ENCODE measurements at places on chromosomes 5 and 9.

GRCh38 chr9:93222890-93223259 is 38.9 kb downstream of the WNK2 start:
- no peak for DNase-seq

- DNase-seq = no peak
Measured at GRCh38 chr9:100351508-100351907, 1.2 kb downstream of the TEX10 start.

GRCh38 chr9:36456480-36457065 is 56.5 kb upstream of the RNF38 start:
- DNase-seq = no peak

DNA sequence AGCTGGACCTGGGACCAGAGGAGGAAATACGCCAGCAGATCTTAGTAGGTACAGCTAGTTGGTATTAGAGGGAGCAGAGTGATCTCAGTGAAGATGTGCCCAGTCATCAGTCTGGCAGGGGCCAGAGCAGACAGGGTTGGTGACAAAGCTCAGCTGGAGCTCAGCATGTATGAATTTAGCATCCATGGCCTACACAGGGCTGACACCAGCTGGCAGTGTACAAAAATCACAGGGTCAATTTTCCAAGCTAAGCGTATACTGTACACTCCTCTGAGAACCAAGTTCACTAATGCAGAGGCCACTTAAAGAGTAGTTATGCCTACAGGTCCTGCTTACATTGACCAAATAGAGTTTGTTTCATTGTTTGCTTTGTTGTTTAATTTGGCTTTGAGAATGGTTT is 146.6 kb downstream of the SLC24A2 start:
- no peak for DNase-seq

DNA sequence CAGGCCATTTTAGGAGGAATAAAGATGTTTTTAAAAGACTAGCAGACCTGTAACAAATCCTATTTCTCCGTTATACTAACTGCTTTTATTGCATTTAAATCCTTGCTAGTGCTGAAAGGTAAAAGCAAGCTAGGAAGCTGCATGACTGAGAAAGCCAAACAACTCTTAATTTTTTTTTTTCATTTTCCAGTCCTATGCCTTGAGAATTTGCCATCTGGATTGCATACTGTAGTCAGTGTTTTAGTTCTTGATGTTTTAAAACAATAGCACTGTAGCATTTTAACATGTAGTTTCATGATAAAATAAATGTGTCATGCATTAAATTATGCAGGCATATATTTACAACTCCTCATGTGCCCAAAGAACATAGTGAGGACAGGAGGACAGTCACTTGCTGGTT is 108.4 kb upstream of the FGF10 start:
- DNase-seq = no peak

DNA sequence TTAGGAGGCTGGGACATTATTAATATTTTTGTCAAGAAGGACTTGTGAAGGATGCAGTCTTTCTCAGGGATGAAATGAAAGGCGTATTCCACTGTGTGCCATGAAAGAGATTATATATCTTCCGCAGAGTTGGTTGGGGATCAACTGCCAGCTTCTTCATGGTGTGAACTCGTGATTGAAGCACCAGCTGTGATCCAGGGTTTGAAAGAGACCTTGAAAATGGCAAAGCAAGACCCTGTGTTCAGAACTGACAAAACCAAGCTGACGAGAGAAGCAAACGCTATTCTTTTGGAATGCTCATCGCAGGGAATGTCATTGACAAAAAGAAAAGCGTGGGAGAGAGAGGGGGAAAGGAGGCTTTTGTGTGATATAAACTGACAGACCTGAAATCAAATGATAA is 263.9 kb upstream of the ZNF608 start:
- no peak for DNase-seq

GRCh38 chr5:112006721-112007120 is 249.7 kb upstream of the NREP start:
- DNase-seq = no peak

DNA sequence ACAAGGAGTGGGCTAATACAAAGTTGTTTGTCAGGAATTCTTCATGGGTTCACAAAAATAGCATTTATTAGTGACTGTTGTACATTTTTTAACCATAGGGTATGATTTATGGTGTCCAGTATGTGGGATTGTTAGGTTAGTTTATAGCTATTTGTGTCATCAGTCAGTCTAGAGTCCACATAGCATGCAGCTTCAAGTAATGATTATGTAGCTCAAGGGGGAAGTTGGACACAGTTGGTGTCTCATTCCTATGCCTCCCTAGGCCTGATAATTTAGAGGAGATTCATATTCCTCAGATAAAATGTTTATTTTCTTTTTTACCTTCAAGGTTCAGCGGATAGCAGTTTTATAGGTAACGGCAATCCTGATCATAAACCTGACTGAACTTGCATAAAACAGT is 153.8 kb downstream of the OXCT1 start:
- no peak for DNase-seq

GRCh38 chr5:150774145-150774544 is 4.4 kb upstream of the SMIM3 start:
- no peak for DNase-seq

- DNase-seq = no peak
Measured at GRCh38 chr5:116887104-116887503, 312.5 kb upstream of the SEMA6A start.

DNA sequence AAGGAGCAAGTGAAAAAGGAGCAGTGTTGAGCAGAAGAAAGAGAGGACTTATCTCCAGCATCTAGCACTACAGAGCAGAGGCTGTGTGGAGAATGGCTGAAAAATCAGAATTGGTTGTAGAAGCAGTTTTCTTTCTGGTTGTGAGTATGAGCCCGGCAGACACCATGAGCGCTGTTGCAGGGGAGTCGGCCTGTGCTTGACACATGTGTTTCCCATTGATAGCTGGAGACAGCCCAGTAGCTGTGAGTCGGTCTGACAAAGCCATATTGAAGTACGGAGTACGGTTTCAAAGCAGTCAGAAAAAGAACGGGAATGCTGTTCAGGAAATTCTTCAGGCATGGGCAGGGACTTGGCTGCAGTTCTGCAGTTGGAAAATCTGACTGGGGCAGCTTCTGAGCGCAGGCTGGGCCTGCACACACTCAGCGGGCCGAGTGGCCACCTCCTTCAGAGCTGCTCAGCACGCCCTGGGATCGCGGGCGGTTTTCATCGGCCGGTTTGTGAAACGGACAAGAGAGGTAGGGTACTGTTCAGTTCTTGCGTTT is at the start of gene SGCD:
SGCD (plus strand) TSS at position 447 of the 542 bp plus-strand sequence.
- no peak for DNase-seq

DNA sequence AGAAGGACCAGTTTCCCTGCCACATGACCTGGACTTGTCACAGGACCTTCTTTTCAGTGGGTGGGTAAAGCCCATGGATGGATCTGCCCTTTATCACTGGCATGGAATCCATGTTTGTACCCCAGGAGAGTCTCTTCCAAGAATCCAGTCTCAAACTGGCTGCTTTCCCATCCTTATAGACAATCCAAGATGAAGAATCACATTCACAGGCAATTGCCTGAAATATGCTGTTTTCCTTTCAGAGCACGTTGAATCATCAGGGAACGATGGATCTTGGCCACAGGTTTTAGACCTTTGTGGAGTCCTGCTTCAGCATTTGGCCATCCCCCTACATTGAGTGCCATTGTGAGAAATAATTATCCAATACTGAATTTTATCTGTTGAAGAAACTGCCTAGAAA is 319.8 kb downstream of the ASTN2 start:
- no peak for DNase-seq

DNA sequence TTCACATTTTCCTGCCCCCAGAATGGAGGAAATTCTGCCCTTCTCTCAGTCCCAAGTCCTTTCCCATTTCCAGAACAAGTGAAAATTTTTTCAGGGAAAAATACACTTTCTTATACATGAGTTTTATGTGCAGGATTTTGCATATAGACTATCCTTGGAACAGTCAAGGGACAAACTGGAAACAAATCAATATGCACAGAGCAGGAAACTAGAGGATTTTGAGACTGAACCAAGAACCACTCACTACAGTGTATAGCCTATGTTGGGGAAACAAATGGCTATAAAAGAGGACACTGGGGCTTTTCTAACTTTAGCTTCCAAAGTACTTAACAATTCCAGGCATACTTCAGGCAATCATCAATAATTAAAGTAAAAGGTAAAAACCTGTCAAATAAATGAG is 1036.1 kb upstream of the ARRDC3 start:
- DNase-seq = no peak

DNA sequence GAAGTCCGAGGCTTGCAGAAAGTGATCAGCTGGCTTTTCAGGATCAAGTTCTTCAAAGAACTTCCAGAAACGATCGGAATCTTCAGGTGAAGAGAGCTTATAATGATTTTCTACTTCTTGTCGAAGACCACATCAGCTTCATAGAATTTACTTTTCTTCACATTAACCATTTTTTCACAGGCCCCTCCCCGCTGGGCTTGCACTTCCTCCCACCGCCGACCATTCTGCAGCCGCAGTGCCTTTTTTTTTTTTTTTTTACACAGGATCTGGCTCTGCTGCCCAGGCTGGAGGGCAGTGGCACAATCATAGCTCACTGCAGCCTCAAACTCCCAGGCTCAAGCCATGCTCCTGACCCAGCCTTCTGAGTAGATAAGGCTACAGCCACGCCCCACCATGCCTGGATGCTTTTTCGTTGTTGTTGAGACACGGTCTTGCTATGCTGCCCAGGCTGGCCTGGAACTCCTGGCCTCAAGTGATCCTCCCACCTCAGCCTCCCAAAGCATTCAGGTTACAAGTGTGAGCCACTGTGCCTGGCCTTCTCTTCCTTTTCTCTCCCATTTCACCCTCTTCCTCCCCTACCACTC is 15.3 kb upstream of the RNF130 start:
- no peak for DNase-seq

DNA sequence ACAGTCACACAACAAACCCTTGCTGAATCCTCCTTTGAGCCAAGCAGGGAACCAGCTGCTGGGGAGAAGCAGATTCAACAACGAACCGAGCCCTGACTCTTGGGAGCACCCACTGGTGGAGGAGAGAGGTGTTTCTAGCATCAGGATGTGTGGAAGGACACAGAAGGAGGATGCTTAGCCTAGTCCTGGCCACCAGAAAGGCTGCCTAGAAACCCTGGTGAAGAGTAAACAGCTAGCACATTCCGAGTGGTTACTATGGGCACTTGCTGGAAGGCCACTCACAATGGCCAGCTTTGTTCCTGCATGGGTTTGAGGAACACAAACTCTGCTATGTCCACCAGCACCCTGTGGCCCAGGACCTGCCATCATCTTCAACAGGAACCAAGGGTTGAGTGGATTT is 1.8 kb downstream of the TIFAB start:
- DNase-seq = no peak

GRCh38 chr5:153080940-153081339 is 409.5 kb upstream of the GRIA1 start:
- DNase-seq = no peak

DNA sequence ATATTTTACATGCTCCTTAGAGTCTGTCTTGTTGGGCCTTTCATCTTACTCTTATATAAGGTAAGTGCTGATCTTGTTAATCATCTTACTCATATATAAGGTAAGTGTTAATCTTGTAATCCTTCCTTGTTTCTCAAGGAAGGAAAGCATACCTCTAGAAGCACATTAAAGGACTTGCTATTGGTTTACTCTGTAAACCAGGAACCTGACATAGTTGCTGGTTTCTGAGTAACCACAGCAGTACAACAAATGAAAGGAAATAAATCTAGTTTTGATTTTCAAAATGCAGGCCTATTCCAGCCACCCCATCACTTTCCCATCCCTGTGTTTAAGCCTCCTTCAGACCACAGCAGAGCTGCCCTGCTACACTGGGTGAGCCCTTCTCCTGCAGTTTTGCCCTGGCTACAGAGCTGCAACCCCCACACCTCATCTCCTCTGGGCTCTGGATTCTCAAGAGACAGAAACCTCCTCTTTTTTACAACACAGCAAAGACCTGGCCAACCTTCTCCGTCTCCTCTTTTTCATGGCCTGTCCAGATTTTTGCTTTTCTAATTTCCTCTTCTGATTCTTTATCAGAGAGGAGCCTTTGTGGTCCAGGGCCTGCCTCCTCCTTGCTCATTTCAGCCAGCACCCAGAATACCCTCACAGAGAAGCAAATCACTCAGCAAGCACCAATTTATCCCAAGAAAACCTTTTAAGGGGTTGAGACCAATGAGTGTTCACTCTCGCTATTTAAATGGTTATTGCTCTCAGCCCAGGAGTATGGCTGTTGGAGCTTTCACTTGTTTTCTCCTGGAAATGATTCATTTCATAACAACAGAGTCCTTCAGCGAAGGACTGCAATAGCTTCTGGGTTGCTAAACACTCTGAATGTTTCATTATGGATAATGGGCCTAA is 103.2 kb downstream of the FSTL4 start:
- DNase-seq = no peak

DNA sequence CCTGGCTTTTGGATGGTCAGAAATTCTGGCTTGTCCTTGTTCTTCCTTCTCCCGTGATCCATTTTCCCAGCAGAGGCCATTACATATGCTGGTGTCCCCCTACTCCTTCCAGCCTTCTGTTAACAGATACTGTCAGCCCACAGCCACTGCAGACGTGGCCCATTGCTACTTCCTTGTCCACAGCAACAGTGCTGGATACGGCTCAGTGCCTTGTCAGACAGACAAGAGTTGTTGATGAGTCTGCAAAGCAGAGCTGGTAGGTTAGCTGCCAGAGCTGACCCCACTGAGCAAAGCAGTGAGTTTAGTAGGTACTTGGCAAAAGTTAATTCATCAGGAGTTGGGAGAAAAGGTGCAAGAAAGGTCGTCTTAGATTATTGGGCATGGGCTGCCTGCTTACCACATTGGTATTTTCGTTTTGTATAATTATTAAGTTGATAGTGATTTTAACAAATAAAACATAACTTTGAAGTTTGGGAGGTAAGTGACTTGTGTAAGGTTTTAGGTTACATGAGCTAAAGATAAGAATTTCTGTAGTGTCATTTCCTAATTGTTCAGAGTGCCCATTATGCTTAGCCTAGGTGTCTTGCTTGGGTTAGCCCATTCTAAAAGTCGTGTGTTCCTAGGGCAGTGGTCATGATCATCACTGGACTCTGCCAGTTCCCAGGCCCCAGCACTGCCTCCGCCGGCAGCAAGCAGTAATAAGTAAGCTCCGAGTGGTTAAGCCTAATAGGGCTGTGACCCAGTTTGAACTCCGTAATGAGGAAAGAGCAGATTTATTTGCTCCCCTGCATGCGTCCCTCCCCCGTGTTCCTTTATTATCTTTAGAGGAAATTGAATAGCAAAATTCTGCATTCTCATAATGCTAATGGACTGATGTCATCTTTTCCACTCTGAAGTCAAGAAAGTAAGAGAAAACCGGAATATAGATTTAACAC is 292.0 kb downstream of the FANCC start:
- DNase-seq = no peak

DNA sequence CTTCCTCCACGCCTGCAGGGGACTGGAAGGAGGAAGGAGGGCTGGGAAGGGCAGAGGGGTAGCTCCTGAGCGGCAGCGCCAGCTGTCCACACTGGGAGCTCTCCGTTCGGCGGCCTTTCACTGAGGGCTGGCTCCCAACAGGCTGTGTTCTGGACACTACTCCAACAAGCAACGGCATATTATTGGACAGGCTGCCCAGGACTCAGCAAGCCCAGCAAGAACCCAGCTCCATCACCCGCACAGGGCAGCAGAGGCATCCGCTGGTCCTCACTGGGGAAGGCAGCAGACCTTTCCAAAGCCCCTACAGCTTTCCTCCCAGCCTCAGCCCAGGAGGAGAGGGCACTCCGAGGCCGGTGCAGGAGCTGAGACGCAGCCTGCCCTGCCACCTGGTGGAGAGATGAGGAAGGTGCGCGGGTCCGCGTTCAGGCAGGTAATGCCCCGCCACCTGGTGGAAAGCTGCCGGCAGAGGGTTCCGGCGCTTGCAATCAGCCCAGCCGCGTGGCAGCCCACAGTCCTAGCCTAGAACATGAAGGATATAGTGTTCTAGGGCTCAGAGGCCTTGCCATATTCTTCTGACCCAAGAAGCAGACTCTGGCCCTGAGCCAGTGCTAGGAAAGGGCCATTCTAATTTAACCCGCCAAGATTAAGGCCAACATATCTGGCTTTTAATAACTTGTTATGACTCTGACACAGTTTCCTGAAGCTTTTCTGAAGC is 74.4 kb downstream of the NRG2 start:
- DNase-seq = peak; percentile 72

Measured in stimulated activated CD8-positive, alpha-beta memory T cell treated with anti-CD3 and anti-CD28 coated beads, Interleukin-15, amount 100 ng/mL, for 4 hours (primary cell).